HFFc6 (cell line): ENCODE measurements at places on chromosomes 1 and 21. TPM values are rescaled to one million over a fixed set of nuclear protein-coding genes. Genes with fewer than 3 reads are reported as not detected.

- no peak for DNase-seq
- H3K27ac ChIP-seq = no peak overlapping the region
- no peak overlapping the region for H3K4me3 ChIP-seq
- no peaks in the 10 kb centered on the region for H3K36me3 ChIP-seq
- H3K27me3 ChIP-seq = peaks cover 6% of the 10 kb centered on the region; the same call in 1 of the 2 replicates
- H3K4me1 ChIP-seq = no peaks in the 10 kb centered on the region
Observed at GRCh38 chr1:89547563-89548116, 23.0 kb downstream of the LRRC8B start.

- no peak for DNase-seq
- H3K27ac ChIP-seq = no peak overlapping the region
- no peaks in the 10 kb centered on the region; the same call in 1 of the 2 replicates for H3K36me3 ChIP-seq
- no peaks in the 10 kb centered on the region; the same call in 1 of the 2 replicates for H3K27me3 ChIP-seq
- H3K4me1 ChIP-seq = peaks cover 11% of the 10 kb centered on the region
- H3K4me3 ChIP-seq = no peak overlapping the region
Observed at GRCh38 chr1:115107516-115108260, 18.4 kb upstream of the TSPAN2 start.

GRCh38 chr1:231919886-231920285 is 293.3 kb downstream of the DISC1 start:
- no peak overlapping the region for H3K4me3 ChIP-seq
- H3K27ac ChIP-seq = no peak overlapping the region
- H3K36me3 ChIP-seq = no peaks in the 10 kb centered on the region
- DNase-seq = no peak
- H3K27me3 ChIP-seq = peaks cover 2% of the 10 kb centered on the region; the same call in 1 of the 2 replicates
- peaks cover 50% of the 10 kb centered on the region for H3K4me1 ChIP-seq

DNA sequence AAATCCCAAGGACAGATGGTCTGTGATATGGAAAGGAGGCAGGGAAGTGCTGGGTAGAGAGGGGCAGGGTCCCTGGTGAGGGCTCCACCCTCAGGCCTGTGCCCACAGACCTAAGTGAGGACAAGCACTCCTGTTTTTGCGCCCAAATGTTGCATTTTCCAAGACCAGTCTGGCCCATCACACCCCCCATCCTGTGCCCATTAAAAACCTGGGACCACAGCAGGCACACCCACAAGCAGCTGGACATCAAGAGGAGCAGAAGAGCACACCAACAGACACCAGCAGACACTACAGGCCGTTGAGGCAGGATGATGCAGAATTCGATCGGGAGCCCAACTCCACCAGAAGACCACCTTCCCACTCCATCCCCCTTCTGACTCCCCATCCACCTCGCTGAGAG is 72.8 kb downstream of the DMRTA2 start:
- no peaks in the 10 kb centered on the region for H3K36me3 ChIP-seq
- H3K4me3 ChIP-seq = no peak overlapping the region
- H3K4me1 ChIP-seq = no peaks in the 10 kb centered on the region
- H3K27ac ChIP-seq = no peak overlapping the region

GRCh38 chr1:206461602-206462455 is 8.4 kb upstream of the IKBKE start:
- H3K27ac ChIP-seq = no peak overlapping the region
- DNase-seq = peak; percentile 76
- peaks cover 7% of the 10 kb centered on the region for H3K27me3 ChIP-seq

- H3K4me3 ChIP-seq = no peak overlapping the region
- H3K4me1 ChIP-seq = peaks cover 41% of the 10 kb centered on the region
Observed at GRCh38 chr1:202237052-202237451, 43.5 kb downstream of the LGR6 start.

DNA sequence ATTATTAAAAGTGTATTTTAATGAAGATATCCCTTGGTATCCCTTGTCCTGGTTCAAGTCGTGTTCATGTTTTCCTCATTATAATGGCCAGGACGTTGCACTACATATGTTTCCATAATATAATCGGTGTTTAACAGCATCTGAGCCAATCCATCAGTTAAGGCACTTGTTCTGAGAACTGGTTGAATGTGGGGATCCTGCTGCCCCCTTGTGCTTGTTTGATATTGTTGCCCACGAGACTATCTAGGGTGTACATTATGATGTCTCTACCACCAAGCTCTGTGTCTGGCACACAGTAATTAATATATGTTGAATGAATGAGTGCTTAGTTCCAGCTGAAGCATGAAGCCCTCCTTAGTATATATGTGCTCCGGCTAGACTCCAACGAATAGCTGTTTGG is 193.0 kb downstream of the CACNA1E start:
- H3K27me3 ChIP-seq = no peaks in the 10 kb centered on the region; the same call in 1 of the 2 replicates
- H3K4me1 ChIP-seq = no peaks in the 10 kb centered on the region
- H3K27ac ChIP-seq = no peak overlapping the region
- H3K36me3 ChIP-seq = no peaks in the 10 kb centered on the region

DNA sequence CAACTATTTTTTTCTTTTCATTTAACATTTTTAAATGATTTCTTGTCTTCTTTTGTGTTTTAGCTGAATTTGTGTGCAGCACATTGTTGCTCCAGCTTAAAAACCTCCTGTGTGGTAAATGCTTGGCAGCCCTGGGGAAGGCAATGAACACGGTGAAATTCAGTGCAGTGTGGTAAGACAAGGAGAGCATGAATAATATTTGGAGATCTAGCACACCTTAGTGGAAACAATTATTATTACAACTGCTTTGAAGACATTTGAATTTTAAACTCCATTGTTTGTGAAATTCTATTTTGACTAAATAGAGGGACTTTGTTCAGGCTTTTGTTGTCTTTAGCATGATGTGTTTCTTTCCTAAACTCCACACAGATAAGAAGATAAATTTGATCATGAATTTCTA is 242.6 kb upstream of the CXADR start:
- H3K27ac ChIP-seq = no peak overlapping the region
- no peaks in the 10 kb centered on the region for H3K36me3 ChIP-seq
- no peaks in the 10 kb centered on the region for H3K4me1 ChIP-seq
- DNase-seq = peak; percentile 32

DNA sequence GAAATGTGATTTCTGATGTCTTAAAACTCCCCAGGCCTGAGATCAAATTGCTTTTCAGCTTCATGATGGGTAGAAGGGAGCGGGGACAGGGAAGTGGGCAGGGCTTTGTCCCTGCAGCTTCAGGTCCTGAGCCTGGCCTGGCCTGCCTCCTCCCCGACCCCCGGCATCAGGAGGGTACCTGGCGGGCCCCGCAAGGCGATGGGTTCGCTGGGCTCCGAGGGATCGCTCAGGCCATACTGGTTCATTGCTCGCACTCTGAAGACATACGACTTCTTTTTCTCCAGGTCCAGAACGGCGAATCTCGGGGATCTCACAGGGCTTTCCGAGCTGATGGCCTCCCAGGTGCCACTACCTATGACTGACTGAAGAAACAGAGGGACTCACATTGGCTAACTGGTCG is 25.5 kb downstream of the MYOM3 start:
- H3K4me1 ChIP-seq = peaks cover 7% of the 10 kb centered on the region; the same call in 1 of the 2 replicates
- no peaks in the 10 kb centered on the region for H3K36me3 ChIP-seq
- H3K27me3 ChIP-seq = peaks cover 58% of the 10 kb centered on the region
- H3K27ac ChIP-seq = no peak overlapping the region
- no peak overlapping the region for H3K4me3 ChIP-seq

GRCh38 chr1:236064674-236065508 is at the start of gene NID1:
NID1 (minus strand) TSS chr1:236065090; CDS start chr1:236065079, 11 bp downstream.
- H3K27ac ChIP-seq = peak within 1 kb of the TSS; percentile 86
- no peaks in the 10 kb centered on the region for H3K27me3 ChIP-seq
- H3K36me3 ChIP-seq = peaks cover 18% of the 10 kb centered on the region
- H3K4me3 ChIP-seq = peak within 1 kb of the TSS; percentile 98

DNA sequence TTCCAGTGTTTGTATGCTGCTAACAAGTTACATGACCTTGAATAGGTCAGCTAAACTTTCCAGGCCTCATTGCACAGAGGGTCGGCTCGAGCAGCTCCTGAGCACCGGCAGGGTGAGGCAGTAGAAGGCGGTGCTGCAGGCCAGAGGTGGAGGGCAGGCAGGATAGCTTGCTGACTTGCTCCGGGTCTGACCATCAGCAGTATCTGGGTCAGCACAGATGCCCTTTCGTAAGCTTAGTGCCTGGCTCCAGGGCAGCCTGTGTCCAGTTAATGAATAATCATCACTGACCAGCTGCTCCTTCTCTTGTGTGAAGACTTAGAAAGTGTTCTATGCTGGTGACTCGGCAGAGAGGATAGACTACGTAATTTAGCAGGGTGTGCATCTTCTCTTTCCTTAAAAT is 6.9 kb downstream of the MAPKAPK2 start:
- H3K27ac ChIP-seq = peak overlapping the region; percentile 91
- H3K36me3 ChIP-seq = peaks cover under 1% of the 10 kb centered on the region; the same call in 1 of the 2 replicates
- H3K27me3 ChIP-seq = peaks cover 2% of the 10 kb centered on the region; the same call in 1 of the 2 replicates
- peaks cover 96% of the 10 kb centered on the region for H3K4me1 ChIP-seq

GRCh38 chr1:64098846-64099582 is 104.4 kb upstream of the UBE2U start:
- no peak overlapping the region for H3K4me3 ChIP-seq
- no peaks in the 10 kb centered on the region; the same call in 1 of the 2 replicates for H3K27me3 ChIP-seq
- DNase-seq = no peak
- H3K36me3 ChIP-seq = no peaks in the 10 kb centered on the region

Gene GNAT2
- total RNA-seq = not detected in 2 replicates

Gene IFT25
- total RNA-seq = 26.9 to 36.1 TPM (median 28.2 TPM) in 3 replicates

Gene LRRC71
- total RNA-seq = 0.13 to 0.18 TPM in 2 of 3 replicates, not detected in the other

Gene OVAAL
- total RNA-seq = not detected in 3 replicates
